ENCODE measurements at places on chromosomes 7 and 10. TPM values are rescaled to one million over a fixed set of nuclear protein-coding genes. Genes with fewer than 3 reads are reported as not detected.

DNA sequence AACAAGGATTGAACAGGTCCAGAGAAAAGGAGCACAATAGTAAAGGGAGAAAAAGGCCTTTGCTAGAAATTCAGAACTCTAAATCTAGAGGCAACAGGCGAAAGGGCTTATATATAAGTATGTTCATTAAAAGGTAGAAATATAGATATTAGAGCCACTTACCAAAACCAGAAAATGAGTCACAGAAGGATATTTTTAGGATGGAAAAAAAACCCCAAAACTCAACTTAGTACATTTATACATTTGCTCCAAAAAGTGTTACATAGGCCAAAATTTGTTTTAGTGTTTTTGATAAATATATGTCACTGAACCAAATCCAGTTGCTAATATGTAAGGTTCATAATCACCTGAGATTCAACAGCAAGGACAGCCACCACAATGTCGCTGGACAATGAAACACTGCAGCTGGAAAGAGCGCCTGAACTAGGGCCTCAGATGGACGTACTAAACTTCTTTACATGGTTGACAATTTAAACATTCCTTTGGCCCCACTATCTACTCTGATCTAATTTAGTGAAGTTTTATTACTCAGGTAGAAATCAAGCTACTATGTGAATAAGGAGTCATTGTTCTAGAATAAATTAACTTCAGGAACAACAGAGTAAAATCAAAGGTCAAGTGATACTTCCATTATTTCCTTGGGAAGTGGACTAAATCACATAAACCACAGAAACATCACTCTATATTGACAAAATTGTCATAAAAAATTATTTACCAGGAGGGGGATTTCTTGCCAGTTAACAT is 10.9 kb downstream of the FAM3C start:
- H3K27me3 ChIP-seq = no peaks in the 10 kb centered on the region
- peak overlapping the region; percentile 83 for H3K27ac ChIP-seq
- peaks cover 96% of the 10 kb centered on the region for H3K4me1 ChIP-seq
- no peak for DNase-seq
- H3K4me3 ChIP-seq = peak overlapping the region; percentile 54

AKR1E2 gene
- 1.1 TPM for total RNA-seq

- no peak overlapping the region for H3K27ac ChIP-seq
- H3K36me3 ChIP-seq = no peaks in the 10 kb centered on the region
- H3K4me1 ChIP-seq = peaks cover 5% of the 10 kb centered on the region
- no peak for DNase-seq
These were observed 234.0 kb downstream of the ZMYND11 start for GRCh38 chr10:369221-369683.

SNX13 gene
- total RNA-seq = 46.5 TPM

DNA sequence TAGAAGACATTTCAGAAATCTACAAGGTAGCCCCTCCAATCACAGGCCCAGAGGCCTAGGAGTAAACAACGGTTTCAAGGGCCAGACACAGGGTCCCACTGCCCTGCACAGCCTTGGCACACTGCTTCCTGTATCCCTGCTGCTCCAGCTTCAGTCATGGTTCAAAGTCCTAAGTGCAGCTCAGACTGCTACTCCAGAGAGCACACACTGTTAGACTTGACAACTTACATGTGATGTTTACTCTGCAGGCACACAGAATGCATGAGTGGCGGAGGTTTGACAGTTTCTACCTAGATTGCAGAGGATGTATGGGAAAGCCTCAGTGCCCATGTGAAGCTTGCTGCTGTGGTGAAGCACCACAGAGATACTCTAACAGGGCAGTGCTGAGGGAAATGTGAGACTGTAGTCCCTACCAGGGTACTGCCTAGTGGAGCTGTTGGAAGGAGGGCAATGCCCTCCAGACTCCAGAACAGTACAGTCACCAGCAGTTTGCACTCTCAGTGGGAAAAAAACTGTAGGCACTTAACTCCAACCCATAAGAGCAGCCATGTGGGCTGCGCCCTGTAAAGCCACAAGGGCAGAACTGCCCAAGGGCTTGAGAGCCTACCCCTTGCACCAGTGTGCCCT is 270.0 kb downstream of the ZWINT start:
- DNase-seq = no peak
- H3K4me3 ChIP-seq = no peak overlapping the region
- H3K27me3 ChIP-seq = no peaks in the 10 kb centered on the region
- H3K36me3 ChIP-seq = no peaks in the 10 kb centered on the region
- H3K27ac ChIP-seq = no peak overlapping the region

EPO gene
- not detected for total RNA-seq

OLAH gene
- total RNA-seq = not detected

GRCh38 chr7:24967696-24968095 is 12.3 kb downstream of the OSBPL3 start:
- peak overlapping the region; percentile 13 for H3K27ac ChIP-seq
- DNase-seq = no peak
- peaks cover 61% of the 10 kb centered on the region for H3K4me1 ChIP-seq

GRCh38 chr10:3942937-3943489 is 158.0 kb upstream of the KLF6 start:
- H3K4me1 ChIP-seq = no peaks in the 10 kb centered on the region
- no peak overlapping the region for H3K4me3 ChIP-seq
- H3K36me3 ChIP-seq = no peaks in the 10 kb centered on the region
- no peaks in the 10 kb centered on the region for H3K27me3 ChIP-seq
- no peak overlapping the region for H3K27ac ChIP-seq
- DNase-seq = no peak

HMX3 gene
- not detected for total RNA-seq

INHBA gene
- total RNA-seq = not detected

DNA sequence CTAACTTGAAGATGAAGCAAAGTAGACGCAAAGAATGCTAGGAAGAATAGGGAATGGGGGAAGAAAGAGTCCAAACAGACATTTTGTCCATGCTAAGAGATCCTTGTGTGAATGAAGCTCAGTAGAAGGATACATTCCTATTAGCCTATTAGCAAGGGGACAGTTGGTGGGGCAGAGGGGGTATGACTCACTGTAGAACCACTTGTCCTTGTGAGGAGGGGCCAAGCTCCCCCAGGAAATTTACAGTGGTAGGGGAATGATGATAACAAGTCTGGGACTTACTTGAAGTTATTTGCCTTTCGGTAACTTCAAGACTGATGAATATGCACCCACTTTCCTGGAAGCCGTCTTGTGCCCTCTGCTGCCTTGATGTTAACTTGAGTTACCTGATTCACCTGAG is 17.2 kb upstream of the SYPL1 start:
- H3K4me3 ChIP-seq = no peak overlapping the region
- no peaks in the 10 kb centered on the region for H3K27me3 ChIP-seq
- peaks cover 9% of the 10 kb centered on the region for H3K4me1 ChIP-seq
- H3K27ac ChIP-seq = no peak overlapping the region
- H3K36me3 ChIP-seq = no peaks in the 10 kb centered on the region
- no peak for DNase-seq

TSPAN13 gene
- total RNA-seq = 17.8 TPM

- H3K4me3 ChIP-seq = no peak overlapping the region
- H3K27ac ChIP-seq = no peak overlapping the region
- no peaks in the 10 kb centered on the region for H3K36me3 ChIP-seq
- no peaks in the 10 kb centered on the region for H3K4me1 ChIP-seq
These were observed 64.4 kb upstream of the CFAP46 start for GRCh38 chr10:133006806-133007205.

LDB1 gene
- 54.0 TPM for total RNA-seq

GRCh38 chr10:131889755-131890154 is 11.1 kb upstream of the PPP2R2D start:
- peaks cover 3% of the 10 kb centered on the region for H3K4me1 ChIP-seq
- H3K27ac ChIP-seq = no peak overlapping the region
- peaks cover 14% of the 10 kb centered on the region for H3K27me3 ChIP-seq
- DNase-seq = no peak

DNA sequence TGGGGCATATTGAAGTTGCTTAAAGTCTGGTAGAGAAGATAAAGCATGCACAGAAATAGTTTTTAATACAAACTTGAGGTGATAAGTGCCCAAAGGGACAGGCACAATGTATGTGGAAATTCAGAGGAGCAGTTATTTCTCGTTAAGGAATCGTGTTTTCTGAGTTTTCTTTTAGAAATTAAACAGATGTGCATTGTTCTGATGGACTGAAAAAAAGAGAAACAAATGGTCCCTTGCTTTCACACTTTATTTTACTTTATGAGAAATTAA is 45.6 kb downstream of the CNNM2 start:
- no peak for DNase-seq
- H3K27ac ChIP-seq = no peak overlapping the region
- H3K36me3 ChIP-seq = peaks cover 5% of the 10 kb centered on the region
- H3K27me3 ChIP-seq = no peaks in the 10 kb centered on the region
- H3K4me1 ChIP-seq = no peaks in the 10 kb centered on the region

ACTL6B gene
- total RNA-seq = not detected

ANKRD22 gene
- not detected for total RNA-seq

DNA sequence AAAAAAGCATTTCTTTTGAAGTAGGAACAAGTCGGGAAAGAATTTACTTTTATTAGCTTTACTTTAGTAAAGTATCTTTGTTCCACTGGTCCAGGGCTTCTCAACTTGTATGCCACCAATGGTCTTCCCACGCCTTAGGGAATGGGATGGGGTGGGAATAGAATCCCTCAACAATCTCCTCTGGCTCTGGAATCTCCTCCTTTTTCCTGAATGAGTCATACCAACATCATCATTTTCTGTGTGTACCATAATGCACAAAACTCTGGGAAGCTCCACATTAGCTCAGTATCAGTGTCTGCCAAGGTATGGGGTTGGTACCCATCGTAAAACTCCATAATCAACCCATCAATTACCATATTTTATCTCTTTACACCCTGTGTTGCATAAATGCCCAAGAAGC is 159.4 kb upstream of the BMPER start:
- H3K4me3 ChIP-seq = no peak overlapping the region
- DNase-seq = no peak
- no peaks in the 10 kb centered on the region for H3K36me3 ChIP-seq
- no peaks in the 10 kb centered on the region for H3K4me1 ChIP-seq
- H3K27ac ChIP-seq = no peak overlapping the region

DNA sequence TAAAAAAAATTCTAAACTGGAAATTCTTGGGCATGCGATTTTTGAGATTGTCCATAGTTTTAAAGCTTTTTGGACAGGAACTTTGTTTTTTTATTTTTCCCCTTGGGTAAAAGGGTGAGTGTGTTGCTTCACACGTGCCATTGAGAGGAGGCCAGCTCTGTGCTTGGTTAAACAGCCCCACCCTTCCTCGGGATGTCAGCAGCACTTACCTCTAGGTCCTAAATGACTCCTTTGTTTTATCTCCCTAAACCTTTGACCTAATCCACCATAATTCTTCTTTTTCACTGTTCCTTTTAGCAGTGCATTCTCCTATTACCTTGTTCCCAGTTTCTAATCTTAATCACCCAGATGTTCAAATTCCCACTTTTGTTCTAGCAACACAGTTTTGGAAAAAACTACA is 83.5 kb downstream of the SEMA3D start:
- no peaks in the 10 kb centered on the region for H3K4me1 ChIP-seq
- H3K4me3 ChIP-seq = no peak overlapping the region
- H3K27ac ChIP-seq = no peak overlapping the region
- no peak for DNase-seq
- no peaks in the 10 kb centered on the region for H3K27me3 ChIP-seq
- H3K36me3 ChIP-seq = no peaks in the 10 kb centered on the region

GRCh38 chr10:27600930-27601329 is 96.8 kb downstream of the RAB18 start:
- peaks cover 5% of the 10 kb centered on the region for H3K27me3 ChIP-seq
- no peaks in the 10 kb centered on the region for H3K4me1 ChIP-seq
- no peak overlapping the region for H3K4me3 ChIP-seq
- DNase-seq = no peak
- no peak overlapping the region for H3K27ac ChIP-seq

SLC16A12 gene
- not detected for total RNA-seq

- H3K4me3 ChIP-seq = no peak overlapping the region
- H3K27ac ChIP-seq = no peak overlapping the region
- H3K4me1 ChIP-seq = no peaks in the 10 kb centered on the region
- H3K36me3 ChIP-seq = no peaks in the 10 kb centered on the region
- no peaks in the 10 kb centered on the region for H3K27me3 ChIP-seq
- no peak for DNase-seq
These were observed 48.6 kb downstream of the ARHGAP21 start for GRCh38 chr10:24674892-24675632.

MINDY4 gene
- 1.3 TPM for total RNA-seq

GRCh38 chr10:43683451-43684291 is 35.0 kb upstream of the ZNF32 start:
- H3K4me1 ChIP-seq = no peaks in the 10 kb centered on the region
- no peak overlapping the region for H3K27ac ChIP-seq
- H3K27me3 ChIP-seq = peaks cover 22% of the 10 kb centered on the region
- no peak overlapping the region for H3K4me3 ChIP-seq

GRCh38 chr7:90483251-90483650 is 13.8 kb downstream of the PTTG1IP2 start:
- H3K27ac ChIP-seq = no peak overlapping the region
- no peak for DNase-seq
- no peak overlapping the region for H3K4me3 ChIP-seq
- H3K4me1 ChIP-seq = no peaks in the 10 kb centered on the region
